ENCODE measurements at places on chromosomes 5 and 9.

DNA sequence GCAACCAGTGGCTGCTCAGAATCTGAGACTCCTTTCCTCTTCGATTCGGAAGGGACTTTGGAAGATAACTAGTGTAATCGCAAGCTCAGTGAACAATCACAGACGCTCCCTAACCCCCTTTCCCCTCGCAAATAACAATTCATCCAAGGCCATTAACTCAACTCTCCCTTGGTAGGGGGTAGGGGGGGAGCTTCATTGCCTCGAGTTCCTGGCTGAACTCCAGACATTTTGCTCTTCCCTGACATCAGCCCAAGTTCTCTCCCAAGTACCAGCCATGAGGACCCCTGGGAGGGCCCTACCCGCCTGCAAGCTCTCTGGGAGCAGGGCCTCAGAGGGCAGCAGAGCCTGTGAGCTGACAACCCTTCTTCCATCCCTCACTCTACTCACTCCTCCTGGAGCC, 8.4 kb downstream of the FAM163B start:
- no peak for DNase-seq

DNA sequence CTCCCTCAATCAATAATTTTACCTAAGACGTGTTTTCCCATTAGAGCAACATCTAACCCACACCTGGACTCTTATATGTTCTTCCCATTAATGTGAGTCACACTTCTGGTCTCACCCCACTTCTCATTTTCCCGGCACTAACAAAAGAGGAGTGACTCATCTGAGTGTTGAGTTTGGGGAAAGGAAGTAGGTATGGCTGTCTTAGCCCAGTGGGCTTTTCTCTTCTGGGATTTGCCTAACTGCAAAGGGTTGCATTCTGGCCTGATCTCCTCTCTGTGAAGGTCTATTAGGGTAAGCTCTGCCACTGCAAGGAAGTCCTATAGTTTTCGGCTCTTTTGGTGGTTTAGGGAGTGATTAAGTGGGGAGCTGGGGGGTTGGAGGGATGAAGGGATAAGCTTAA, 195.6 kb downstream of the KIAA0825 start:
- DNase-seq, result peak; percentile 50

DNA sequence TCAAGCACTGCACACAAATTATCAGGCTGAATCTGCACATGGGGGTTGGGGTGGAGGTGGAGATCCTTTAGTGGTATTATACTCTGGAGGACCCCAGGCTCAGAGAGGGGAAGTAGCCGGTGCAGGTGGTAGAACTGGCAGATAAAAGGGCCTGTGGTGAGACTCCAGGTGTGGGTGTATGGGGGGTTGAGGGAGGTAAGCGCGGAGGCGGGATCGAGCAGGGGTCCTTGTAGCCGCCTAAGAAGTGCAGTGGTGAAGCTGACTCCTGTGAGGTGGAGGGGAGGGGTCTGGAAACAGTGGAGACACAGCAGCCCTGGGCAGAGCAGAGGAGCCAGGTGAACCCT, 841 bp downstream of the ACSL6 start:
- DNase-seq, result no peak

GRCh38 chr5:11619339-11620024, 284.8 kb downstream of the CTNND2 start:
- no peak for DNase-seq

- no peak for DNase-seq
Observed at GRCh38 chr5:930866-931265, 38.2 kb downstream of the TRIP13 start.

DNA sequence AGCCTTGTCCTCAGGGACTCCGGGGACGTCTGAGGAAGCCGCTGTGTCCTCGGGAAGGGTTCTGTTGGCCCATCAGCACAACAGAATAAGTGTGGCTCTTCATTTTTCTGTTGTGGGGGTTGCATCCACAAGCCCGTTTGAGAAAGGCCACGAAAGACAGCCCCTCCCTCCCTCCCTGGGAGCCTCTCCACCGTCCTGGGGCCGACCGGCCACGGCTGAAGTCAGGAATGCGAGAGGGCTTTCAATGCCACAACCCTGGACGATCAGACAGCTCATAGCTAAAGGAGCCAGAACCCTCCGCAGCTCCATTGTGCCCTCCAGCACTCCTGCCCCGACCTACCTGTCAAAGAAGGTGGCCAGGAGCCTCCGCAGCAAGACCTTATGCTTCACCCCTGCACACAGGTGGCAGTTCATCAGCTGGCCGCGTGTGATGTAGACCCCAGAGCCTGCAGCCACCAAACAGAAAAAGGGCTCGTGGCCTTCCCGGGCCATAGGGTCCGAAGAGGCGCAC, 52.4 kb upstream of the UBAC1 start:
- no peak for DNase-seq

- DNase-seq, result no peak
Observed at GRCh38 chr9:116368680-116369079, 215.1 kb downstream of the PAPPA start.

- DNase-seq, result no peak
Observed at GRCh38 chr9:136370037-136370436, 3.4 kb downstream of the CARD9 start.

DNA sequence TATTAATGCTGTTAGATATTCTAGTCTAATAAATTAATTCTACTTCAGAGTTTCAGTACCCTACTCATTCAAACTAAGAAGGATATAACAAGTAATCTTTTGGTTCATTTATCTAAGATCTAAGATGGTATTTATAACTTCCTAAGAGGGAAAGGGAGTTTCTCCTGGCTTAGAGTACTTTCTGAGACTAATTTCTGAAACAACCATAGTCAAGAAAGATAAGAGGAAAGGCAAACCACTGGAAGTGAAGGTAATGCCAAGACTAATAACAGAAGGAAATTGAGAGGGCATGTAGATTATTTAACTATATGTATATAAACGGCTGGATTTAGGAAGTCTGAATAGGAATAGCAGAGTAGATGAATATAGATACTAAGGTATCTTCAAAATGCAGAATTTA, 112.4 kb upstream of the ACOT12 start:
- no peak for DNase-seq

GRCh38 chr5:14054111-14054854, 88.9 kb upstream of the TRIO start:
- no peak for DNase-seq

DNA sequence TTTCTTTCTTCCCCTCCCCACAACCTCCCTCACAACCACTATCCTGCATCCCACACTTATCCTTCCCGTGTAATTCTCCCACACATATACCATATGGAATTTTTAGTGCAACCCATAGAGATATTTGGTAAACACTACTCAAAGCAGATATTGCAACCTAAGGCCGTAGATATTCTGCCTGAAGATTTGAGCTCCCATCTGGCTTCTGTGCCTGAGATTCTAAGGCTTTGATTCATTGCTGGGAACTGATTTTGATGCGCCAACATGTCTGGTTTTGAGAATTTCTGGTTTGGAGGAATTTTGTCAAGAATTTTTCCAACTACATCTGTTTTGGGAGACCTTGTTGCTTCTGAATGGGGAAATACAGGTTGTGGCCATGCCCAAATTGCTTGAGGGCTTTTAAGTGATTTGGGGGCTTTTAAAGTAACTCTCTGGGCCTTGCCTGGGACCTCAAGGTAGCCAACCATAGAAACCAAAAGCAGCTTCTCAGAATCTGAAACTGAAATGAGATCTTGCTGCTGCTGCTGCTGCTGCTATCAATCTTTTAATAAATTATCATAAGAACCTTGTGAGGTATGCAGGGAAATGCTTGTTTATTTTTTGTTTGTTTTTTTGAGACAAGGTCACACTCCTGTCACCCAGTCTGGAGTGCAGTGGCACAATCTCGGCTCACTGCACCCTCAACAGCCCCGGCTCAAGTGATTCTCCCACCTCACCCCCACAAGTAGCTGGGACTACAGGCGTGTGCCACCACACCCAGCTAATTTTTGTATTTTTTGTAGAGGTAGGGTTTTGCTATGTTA, 36.2 kb downstream of the PLAC8L1 start:
- no peak for DNase-seq

- no peak for DNase-seq
Observed at GRCh38 chr5:135046661-135047346, 12.8 kb upstream of the PITX1 start.

GRCh38 chr9:116154334-116154975, 864 bp downstream of the PAPPA start:
- DNase-seq, result no peak

DNA sequence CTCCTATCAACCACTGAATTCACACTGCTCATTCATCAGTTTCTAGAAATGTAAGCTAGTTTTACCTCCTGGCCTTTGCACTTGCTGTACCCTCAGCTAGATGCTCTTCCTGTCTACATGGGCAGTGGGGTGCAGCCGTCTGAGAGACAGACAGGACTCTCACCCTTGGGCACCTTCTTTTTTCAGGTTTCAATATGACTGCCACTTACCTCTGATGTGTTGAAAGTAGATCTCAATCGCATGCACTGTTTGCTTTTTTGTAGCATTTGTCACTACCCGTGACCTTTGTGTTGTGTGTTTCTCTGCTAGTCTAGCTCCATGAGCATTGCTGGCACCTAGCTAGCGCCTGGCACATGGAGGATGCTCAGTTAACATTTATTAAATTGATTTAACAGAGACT, 403.1 kb upstream of the TRPC7 start:
- no peak for DNase-seq

DNA sequence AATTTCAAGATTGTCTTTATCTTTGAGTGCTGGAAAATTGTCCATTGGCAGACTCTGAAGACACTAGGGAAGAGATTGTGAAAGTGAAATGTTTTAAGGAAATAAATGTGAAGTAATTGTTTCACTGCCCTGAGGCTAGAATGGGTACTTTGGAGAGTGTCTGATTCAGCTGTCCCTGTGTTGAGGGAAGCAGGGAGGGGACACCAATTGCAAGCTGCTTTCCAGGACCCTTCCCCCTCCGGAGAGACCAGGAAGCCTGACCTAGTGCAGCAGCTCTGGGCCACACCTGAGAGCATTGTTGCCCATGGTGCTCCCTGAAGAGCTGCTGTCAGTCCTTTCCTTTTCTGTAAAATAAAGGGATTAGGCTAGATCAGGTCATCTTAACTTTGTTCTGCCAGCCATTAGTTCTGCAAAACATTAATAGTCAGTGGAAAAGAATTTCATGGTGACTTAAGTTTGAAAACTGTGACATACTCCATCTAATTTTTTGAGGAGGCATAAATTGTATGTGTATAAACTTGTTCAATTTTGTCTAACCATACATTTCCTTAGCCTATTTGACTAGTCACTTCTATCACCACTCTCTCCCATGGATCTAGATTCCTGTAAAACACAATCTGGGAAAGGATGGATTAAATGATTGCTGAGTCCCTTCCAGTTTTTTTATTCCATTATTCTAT, 18.8 kb downstream of the MAP1B start:
- DNase-seq, result no peak

DNA sequence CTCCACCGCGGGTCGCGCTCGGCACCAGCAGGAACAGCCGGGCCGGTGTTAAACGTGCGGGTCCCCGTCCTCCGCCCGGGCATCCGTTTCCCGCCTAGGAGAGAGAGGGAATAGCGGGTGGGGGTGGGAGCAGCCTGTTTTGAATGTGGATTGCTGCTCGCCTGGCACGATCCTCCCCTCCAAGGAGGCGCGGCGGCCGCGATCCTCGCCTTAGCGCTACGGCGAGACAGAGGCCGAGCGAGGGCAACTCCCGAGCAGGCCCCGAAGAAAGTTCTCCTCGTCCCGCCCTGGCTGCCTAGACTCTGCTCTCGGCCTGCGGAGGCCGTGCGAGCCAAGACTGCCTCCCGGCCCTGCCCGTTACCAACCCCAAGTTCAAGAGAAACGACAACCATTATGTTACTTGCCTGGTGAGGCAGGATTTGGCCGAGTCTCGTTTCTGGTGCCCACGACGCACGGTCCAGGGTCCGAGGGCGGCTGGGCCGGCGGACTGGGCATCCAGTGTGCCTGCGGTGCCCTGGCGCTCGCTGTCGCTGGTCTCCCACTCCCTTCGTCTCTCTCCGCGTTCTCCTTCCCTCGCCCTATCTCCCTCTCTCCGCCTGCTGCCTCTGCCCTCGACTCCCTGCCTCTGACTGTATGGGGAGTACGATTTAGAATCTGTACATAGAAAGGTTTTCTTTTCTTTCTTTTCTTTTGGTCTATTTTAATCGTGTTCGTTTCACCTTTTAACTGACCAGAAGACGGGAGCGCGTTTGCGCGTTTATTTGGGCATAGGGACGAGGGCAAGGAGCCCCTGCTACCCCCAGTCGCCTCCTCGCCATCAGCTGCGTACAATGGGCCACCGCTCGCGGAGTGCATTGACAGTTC, 724 bp downstream of the NR2F1-AS1 start:
- peak; percentile 48 for DNase-seq

- DNase-seq, result no peak
Observed at GRCh38 chr9:87706066-87706739, 19.7 kb upstream of the CTSL start.

GRCh38 chr5:79922626-79923025, 68.4 kb downstream of the MTX3 start:
- DNase-seq, result no peak

DNA sequence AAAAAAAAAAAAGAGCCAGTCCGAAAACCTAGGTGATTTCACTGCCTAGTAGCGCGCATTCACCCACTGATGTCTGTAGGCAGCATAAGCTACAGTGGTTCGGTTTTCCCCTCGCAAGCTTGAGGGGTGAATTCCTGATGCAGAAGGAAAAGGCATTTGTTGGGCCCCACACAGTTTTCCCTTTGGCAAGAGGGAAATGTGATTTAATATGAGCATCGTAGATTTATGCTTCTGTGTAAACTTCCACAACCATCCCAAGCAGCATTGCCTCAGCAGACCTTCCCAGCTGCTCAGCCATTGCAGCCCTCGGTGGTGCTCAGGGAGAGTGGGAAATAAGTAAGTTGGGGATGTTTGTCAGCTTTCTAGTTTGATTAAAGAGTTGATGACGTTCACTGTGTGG, 231.5 kb upstream of the PPP1R2B start:
- no peak for DNase-seq

DNA sequence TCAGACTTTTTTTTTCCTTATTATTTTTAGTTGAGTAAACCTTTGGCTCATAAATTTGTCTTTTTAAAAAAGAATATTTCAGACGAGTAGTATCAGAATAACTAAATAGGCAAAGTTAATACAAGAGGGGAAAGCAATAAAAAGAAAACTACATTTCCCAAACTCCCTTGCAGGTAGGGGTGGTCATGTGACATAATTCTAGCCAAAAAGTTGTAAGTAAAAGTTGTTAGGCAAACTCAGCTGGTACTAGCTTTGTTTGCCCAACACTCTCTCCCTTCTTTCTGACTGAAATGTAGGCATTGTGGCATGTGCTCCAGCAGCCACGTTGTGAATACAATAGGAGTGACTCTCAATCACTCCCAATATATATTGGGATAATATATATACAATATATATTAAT, 20.9 kb downstream of the GIN1 start:
- no peak for DNase-seq

GRCh38 chr5:11385901-11386293, 518.3 kb downstream of the CTNND2 start:
- DNase-seq, result no peak

GRCh38 chr9:14106699-14107098, 207.2 kb downstream of the NFIB start:
- DNase-seq, result no peak

DNA sequence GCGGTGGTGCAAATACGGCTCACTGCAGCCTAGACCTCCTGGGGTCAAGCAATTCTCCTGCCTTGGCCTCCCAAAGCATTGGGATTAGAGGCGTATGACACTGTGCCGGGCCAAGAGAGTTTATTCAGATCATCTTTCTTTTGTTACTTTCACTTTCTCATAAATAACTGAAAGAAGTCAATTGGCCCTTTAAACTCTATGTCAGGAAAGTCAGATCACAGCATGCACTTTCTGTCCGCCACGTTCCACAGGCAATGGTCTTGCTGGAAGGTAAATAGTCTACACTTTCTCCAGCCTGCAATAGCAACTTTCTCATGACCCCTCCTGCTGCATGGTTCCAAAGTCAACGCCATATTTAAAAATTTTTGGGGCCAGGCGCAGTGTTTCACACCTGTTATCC, 6.5 kb upstream of the ARRDC1 start:
- DNase-seq, result no peak

Data from fibroblast of skin of abdomen (primary cell).